Activated CD4-positive, alpha-beta memory T cell treated with anti-CD3 and anti-CD28 coated beads, Interleukin-2, amount 10 ng/mL, durations not matched to agents 7 days and 5 days (primary cell): ENCODE measurements at places on chromosomes 1 and 21. TPM values are rescaled to one million over a fixed set of nuclear protein-coding genes. Genes with fewer than 3 reads are reported as not detected.

CHODL gene
- total RNA-seq: 0.20 TPM

WDR64 gene
- not detected for total RNA-seq

GBP6 gene
- total RNA-seq: 0.38 TPM

GBP5 gene
- total RNA-seq: 231 TPM

DNA sequence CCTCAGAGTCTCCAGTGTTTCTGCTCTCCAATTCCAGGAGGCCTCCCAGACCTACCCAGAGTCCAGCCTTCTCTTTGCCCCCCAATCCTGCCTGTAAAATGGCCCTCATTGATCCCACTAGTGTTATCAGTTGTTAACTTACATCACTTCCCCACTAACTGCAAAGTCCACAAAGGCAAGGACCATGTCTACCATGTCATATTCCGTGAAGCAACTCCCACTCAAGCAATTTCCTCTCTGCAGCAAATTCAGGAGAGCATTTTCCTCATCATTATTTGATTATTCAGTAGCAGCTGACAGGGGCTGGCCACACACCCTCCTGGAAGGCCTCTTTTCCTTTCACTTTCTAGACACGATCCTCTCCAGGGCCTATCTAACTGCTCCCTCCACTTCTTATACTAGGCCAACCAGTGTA lies 153.5 kb downstream of the RERE start:
- peaks cover 3% of the 10 kb centered on the region for H3K36me3 ChIP-seq
- H3K4me1 ChIP-seq: peaks cover 11% of the 10 kb centered on the region
- DNase-seq: no peak
- no peak overlapping the region for H3K27ac ChIP-seq
- H3K27me3 ChIP-seq: no peaks in the 10 kb centered on the region
- no peak overlapping the region for H3K4me3 ChIP-seq

- H3K4me1 ChIP-seq: peaks cover 37% of the 10 kb centered on the region
- no peaks in the 10 kb centered on the region for H3K27me3 ChIP-seq
- peak overlapping the region; percentile 91 for H3K27ac ChIP-seq
- no peaks in the 10 kb centered on the region for H3K36me3 ChIP-seq
Measured at GRCh38 chr1:235075048-235075776, 53.4 kb downstream of the TOMM20 start.

- H3K27me3 ChIP-seq: no peaks in the 10 kb centered on the region
- H3K4me3 ChIP-seq: no peak overlapping the region
- DNase-seq: no peak
- no peaks in the 10 kb centered on the region for H3K4me1 ChIP-seq
Measured at GRCh38 chr1:3539707-3540425, 71.4 kb downstream of the MEGF6 start.

DNA sequence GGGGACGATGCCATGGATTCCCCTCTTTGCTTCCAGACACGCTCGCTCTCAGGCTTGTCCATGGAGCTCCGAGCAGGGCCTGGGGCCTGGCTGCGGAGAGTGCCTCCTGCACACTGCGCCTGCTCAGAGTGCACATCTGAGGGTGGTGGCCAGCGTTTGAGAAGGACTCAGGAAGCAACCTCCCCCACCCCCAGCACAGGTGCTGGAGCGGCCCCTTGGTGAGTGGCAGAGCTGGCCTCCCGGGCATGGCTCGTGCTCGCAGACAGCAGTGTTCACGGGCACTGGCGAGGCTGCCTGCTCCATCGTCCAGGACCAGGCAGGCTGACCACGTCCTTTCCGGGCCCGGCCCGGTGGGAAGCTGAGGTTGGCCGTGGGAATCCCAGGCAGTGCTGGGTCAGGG lies 2.8 kb downstream of the SPATC1L start:
- peaks cover 14% of the 10 kb centered on the region for H3K4me1 ChIP-seq
- H3K27ac ChIP-seq: no peak overlapping the region
- H3K27me3 ChIP-seq: peaks cover 10% of the 10 kb centered on the region
- H3K4me3 ChIP-seq: no peak overlapping the region
- DNase-seq: no peak

GRCh38 chr1:48996311-48996710 lies 219.6 kb upstream of the BEND5 start:
- H3K36me3 ChIP-seq: no peaks in the 10 kb centered on the region
- H3K4me1 ChIP-seq: no peaks in the 10 kb centered on the region
- DNase-seq: no peak
- no peaks in the 10 kb centered on the region for H3K27me3 ChIP-seq
- no peak overlapping the region for H3K27ac ChIP-seq

GRCh38 chr1:186311375-186312051 lies 63.5 kb downstream of the TPR start:
- no peak for DNase-seq
- no peak overlapping the region for H3K27ac ChIP-seq
- peaks cover 33% of the 10 kb centered on the region for H3K36me3 ChIP-seq
- H3K27me3 ChIP-seq: no peaks in the 10 kb centered on the region
- H3K4me3 ChIP-seq: no peak overlapping the region

DNA sequence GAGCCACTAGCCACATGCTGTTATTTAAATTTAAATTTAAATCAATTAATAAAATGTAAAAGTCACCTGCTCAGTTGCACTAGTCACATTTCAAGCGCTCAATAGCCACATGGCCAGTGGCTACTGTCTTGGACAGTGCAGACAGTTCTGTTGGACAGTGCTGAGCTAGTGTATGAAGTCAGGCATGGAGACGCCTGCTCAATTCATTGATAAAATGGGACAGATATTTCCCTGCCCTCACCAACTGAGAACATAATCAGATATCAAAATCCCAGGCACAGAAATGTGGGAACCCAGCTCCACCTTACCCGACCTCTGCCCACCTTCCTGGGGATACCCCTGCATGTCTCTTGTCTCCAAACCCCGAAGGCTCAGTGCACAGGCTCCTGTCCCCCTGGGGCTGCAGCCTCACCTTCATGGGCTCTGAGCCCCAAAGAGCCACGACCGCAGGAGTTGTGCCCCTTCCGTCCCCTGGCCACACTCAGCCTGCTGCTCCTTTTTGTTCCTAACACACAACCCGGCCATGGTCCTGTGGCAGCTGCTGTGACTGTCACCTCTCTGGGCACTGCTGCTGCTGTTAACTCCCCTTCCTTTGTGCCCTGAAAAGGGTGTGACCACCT lies 63.5 kb downstream of the TCP10L start:
- H3K4me3 ChIP-seq: no peak overlapping the region
- DNase-seq: no peak
- no peaks in the 10 kb centered on the region for H3K27me3 ChIP-seq
- H3K36me3 ChIP-seq: no peaks in the 10 kb centered on the region
- no peaks in the 10 kb centered on the region for H3K4me1 ChIP-seq
